ENCODE measurements at places on chromosomes 2 and 18. TPM values are rescaled to one million over a fixed set of nuclear protein-coding genes. Genes with fewer than 3 reads are reported as not detected.

The PUS10 gene
- total RNA-seq, result 3.8 TPM

The DSG2 gene
- total RNA-seq, result 68.6 TPM

The VWC2L gene
- not detected for total RNA-seq

The SERPINB7 gene
- 2.0 TPM for total RNA-seq

The DPP4 gene
- 0.69 TPM for total RNA-seq

The ANKRD29 gene
- total RNA-seq, result 17.4 TPM

Measured in A549 treated with GW870086 at 1 μM for 4 hours (cell line).